ENCODE measurements at places on chromosomes 4 and X. TPM values are rescaled to one million over a fixed set of nuclear protein-coding genes. Genes with fewer than 3 reads are reported as not detected.

- no peaks in the 10 kb centered on the region for H3K36me3 ChIP-seq
- DNase-seq, result no peak
- H3K27me3 ChIP-seq, result no peaks in the 10 kb centered on the region
- no peaks in the 10 kb centered on the region for H3K4me1 ChIP-seq
Measured at GRCh38 chr4:3436798-3437581, 4.8 kb upstream of the HGFAC start.

DNA sequence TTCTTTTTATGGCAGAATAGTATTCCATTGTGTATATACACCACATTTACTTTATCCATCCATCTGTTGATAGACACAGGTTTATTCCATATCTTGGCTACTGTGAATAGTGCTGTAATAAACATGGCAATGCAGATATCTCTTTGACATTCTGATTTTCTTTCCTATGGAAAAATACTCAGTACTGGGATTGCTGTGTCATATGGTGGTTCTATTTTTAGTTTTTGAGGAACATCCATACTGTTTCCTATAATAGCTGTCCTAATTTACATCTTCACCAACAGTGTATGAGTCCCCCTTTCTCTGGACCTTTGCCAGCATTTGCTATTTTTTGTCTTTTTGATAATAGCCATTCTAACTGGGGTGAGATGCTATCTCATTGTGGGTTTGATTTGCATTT is 73.5 kb downstream of the GPAT3 start:
- H3K36me3 ChIP-seq, result no peaks in the 10 kb centered on the region
- H3K4me3 ChIP-seq, result no peak overlapping the region
- H3K27ac ChIP-seq, result no peak overlapping the region
- no peak for DNase-seq
- H3K4me1 ChIP-seq, result no peaks in the 10 kb centered on the region

MAMLD1 gene
- 0.11 TPM for total RNA-seq

ZFX gene
- 24.3 TPM for total RNA-seq

- DNase-seq, result no peak
- no peak overlapping the region for H3K27ac ChIP-seq
- H3K27me3 ChIP-seq, result no peaks in the 10 kb centered on the region
- H3K4me3 ChIP-seq, result no peak overlapping the region
Measured at GRCh38 chr4:1565598-1566295, 118.4 kb downstream of the FAM53A start.

DNA sequence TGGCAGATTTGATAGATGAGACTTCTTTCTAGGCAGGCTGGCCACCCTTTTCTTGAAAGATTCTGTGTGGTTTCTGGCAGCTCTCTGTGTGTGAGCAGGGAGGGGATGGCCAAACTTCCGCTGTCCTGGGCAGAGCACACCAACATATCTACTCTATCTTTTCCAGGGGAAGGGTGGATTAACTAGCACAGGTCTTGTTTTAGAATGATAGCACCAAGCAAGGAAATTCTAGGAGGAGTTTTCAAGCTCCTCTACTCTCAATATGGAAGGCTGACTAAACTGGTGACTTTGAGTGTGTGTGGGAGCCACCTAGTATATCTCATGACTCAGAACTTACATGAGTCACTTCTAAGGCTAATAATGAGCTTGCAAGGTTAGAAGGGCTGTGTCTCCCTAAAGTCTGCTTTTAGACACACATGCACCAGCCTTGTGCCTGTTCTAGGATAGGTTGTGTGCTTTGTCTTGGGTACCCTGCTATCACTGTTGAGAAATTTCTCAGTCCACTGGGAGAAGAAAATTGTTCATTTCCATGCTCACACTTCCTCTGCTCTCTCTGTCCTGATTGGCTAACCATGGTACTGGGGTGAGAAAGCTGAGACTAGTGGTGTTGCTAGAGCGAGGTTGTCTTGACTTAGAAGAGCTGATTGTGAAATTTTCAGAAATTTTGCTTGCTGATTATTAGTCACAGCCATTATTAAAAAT is 72.9 kb downstream of the YIPF6 start:
- no peaks in the 10 kb centered on the region for H3K4me1 ChIP-seq

GRCh38 chr4:123649645-123650391 is 253.2 kb downstream of the SPRY1 start:
- H3K4me3 ChIP-seq, result no peak overlapping the region
- H3K27ac ChIP-seq, result no peak overlapping the region
- no peaks in the 10 kb centered on the region for H3K27me3 ChIP-seq
- no peaks in the 10 kb centered on the region for H3K36me3 ChIP-seq
- peaks cover 2% of the 10 kb centered on the region for H3K4me1 ChIP-seq

- no peak overlapping the region for H3K27ac ChIP-seq
- peaks cover 2% of the 10 kb centered on the region for H3K4me1 ChIP-seq
- peak overlapping the region; percentile 56 for H3K4me3 ChIP-seq
- no peak for DNase-seq
- no peaks in the 10 kb centered on the region for H3K27me3 ChIP-seq
- no peaks in the 10 kb centered on the region for H3K36me3 ChIP-seq
Measured at GRCh38 chr4:680928-681645, 6.7 kb downstream of the MYL5 start.

DNA sequence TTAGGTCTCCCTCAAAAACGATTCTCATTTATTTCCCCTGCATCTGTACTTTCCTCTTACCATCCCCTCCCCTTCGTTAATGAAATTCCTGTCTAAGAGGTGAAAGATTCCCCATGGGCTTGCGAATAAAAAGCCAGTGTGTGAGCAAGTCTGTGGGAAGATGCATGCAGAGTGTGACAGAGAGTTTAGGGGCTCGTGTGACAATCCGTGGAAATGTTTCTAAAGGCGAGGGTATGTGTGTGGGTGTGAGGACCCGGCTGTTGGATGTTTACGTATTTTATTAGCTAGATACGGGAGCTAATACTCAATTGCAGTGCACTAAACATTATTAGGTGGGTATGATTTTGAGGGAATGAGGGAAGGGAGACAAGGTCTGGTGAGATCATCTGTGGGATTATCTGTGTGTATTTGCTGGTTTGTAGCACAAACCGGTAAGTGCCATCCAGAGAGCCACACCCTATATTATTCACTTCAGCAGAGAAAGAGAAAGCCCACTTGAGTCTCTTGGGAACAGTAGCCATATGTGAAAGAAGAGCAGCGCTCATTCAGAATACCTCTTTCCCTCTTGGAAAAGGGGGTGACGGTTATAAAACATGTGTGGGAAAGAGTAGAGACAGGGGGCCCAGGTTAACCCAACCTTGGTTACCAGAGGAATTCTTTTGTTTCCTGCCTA is 893 bp upstream of the HOPX start:
- no peaks in the 10 kb centered on the region for H3K36me3 ChIP-seq
- DNase-seq, result no peak
- no peaks in the 10 kb centered on the region for H3K27me3 ChIP-seq
- no peaks in the 10 kb centered on the region for H3K4me1 ChIP-seq
- H3K27ac ChIP-seq, result no peak overlapping the region

DNA sequence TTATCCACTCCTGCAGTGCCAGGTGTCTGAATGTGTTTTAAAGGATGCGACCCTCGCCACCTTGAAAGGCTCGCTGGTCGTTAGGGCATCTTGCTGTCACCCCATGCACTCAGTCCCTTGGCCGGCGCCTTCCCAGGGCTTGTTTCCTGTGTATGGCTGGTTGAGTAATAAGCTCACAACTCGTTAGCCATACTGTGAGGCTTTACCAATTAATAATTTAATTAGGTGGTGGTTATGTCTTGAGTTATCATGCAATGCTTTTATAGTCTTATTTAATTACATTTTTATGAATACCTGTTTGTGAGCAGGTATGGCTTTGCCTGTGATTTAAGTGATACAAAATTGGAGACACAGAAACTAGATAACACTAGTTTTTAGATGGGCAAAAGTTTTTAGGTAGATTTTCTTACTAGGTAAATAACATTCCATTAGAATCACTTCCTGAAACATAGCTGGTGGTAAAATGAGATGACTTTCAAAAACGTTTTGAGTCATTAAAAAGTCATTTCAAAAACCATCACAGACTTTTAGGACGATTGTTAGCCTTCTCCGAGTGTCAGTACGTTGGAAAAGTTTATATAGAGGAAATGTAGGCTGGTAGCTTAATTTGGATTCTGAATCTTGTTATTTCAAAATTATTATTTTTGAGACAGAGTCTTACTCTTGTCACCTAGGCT is 18.2 kb downstream of the PTTG2 start:
- peak overlapping the region; percentile 62 for H3K4me3 ChIP-seq
- no peak for DNase-seq
- no peaks in the 10 kb centered on the region for H3K36me3 ChIP-seq
- peaks cover 17% of the 10 kb centered on the region for H3K4me1 ChIP-seq
- H3K27ac ChIP-seq, result no peak overlapping the region

DNA sequence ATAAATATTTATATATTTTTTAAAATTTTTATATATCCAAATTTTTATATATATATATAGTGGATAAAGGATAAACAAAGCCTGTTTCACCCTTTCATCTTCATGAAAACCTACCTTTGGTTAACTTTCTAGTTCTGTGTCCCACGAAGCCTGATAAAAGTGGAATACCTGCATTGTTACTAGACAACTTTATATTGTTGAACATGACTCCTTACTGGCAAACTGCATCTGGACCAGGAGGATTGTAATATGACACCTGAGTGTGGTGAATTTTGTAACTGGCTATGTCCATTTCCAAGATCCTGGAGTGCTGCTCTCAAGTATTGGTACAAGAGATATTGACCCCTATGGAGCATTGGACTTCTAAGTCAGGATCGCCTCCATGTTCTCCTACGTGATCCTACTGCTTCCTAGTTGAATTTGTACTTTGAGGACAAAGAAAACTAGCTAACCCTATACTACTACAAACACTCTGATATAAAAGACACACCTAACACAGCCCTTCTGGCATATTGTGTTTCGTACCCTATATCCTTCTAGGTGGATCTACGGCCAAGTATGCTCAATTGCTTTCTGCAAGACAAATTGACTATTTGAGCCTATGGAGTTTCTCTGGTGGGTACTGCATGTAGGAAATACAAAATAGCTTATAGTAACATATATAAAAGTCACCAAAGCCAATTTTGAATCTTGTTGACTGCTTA is 61.3 kb upstream of the PRRG1 start:
- DNase-seq, result no peak
- H3K4me1 ChIP-seq, result no peaks in the 10 kb centered on the region
- H3K4me3 ChIP-seq, result no peak overlapping the region
- no peaks in the 10 kb centered on the region for H3K36me3 ChIP-seq
- no peaks in the 10 kb centered on the region for H3K27me3 ChIP-seq

DNA sequence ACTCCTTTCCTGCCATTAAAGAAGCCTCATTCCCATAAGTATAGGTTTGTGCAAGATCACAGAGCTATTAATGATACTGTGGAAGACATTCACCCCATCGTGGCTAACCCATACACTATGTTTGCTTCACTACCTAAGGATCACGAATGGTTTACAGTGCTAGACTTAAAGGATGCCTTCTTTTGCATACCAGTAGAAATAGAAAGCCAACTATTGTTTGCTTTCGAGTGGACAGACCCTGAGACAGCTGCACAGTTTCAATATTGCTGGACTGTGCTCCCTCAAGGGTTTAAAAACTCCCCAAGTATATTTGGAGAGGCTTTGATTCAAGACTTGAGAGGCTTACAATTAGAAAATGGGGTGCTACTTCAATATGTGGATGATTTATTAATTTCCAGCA is 16.0 kb upstream of the PAPSS1 start:
- H3K36me3 ChIP-seq, result no peaks in the 10 kb centered on the region
- H3K27me3 ChIP-seq, result peaks cover 19% of the 10 kb centered on the region
- no peak overlapping the region for H3K27ac ChIP-seq
- DNase-seq, result no peak
- H3K4me1 ChIP-seq, result no peaks in the 10 kb centered on the region
- no peak overlapping the region for H3K4me3 ChIP-seq

- no peak overlapping the region for H3K27ac ChIP-seq
- H3K4me1 ChIP-seq, result peaks cover 4% of the 10 kb centered on the region
- DNase-seq, result no peak
- no peaks in the 10 kb centered on the region for H3K36me3 ChIP-seq
- H3K27me3 ChIP-seq, result no peaks in the 10 kb centered on the region
Measured at GRCh38 chr4:629915-630641, 4.7 kb downstream of the PDE6B start.

TEX13D gene
- total RNA-seq, result 0.07 TPM

GRCh38 chr4:130825284-130825683 is 1729.3 kb downstream of the C4orf33 start:
- H3K27ac ChIP-seq, result no peak overlapping the region
- H3K27me3 ChIP-seq, result no peaks in the 10 kb centered on the region
- no peaks in the 10 kb centered on the region for H3K36me3 ChIP-seq
- no peak for DNase-seq
- no peaks in the 10 kb centered on the region for H3K4me1 ChIP-seq

DNA sequence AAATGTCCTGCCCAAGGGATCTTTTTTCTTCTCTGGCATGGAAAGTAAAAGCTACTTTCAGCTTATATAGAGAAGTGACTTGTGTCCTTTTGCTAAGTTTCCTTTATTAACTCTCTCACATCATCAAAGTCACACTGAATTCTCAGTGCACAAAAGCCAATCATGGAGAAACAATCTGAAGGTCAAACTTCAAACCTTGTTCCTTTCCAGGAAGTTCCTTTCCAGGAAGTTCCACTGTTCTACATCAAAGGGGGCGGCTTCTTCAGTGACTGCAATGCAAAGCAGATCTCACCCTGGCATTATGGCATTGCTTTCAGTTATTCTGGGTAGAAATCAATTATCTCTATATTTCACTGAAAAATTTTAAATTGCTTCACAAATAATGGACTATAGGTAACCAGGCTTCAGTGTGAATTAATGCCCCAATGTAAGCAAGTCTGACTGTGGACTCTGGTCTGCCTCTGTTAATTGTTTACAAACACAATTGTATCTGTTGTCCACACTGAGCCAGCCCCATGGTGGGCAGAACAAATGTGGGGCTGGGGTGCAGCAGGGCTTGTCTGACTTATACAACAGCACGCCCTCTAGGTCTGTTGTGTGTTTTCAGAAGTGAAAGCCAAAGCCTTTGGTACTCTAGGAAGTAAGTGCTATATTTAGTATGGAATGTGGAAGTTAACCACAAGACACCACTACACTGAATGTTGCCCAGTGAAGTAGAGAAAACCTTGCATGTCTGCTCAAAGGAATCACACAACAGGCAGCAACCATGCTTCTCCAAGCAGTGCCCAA is 98.8 kb downstream of the CDS1 start:
- H3K4me3 ChIP-seq, result no peak overlapping the region
- peaks cover 4% of the 10 kb centered on the region for H3K4me1 ChIP-seq
- DNase-seq, result no peak

DNA sequence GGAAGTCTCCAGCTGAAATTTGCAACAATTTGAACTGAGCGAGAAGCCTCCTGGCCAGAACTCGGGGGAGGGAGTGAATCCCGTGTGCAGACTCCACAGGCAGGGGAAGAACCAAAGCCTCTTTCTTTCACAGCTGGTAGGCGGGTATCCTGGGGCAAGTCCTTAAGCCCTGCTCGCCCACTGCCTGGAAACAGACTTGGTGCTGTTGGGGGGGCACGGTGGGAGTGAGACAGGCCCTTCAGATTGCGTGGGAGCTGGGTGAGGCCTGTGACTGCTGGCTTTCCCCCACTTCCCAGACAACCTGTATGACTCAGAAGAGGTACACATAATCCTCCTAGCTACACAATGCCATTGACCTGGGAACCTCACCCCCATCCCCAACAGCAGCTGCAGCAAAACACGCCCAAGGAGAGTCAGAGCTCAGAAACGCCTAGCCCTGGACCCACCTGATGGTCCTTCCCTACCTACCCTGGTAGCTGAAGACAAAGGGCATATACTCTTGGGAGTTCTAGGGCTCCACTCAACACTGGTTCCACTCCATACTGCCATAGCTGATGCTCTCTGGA is 22.4 kb upstream of the RLIM start:
- H3K4me1 ChIP-seq, result no peaks in the 10 kb centered on the region
- H3K4me3 ChIP-seq, result no peak overlapping the region
- no peak overlapping the region for H3K27ac ChIP-seq
- no peaks in the 10 kb centered on the region for H3K36me3 ChIP-seq
- no peaks in the 10 kb centered on the region for H3K27me3 ChIP-seq
- no peak for DNase-seq

GRCh38 chrX:102627640-102628039 is 23.6 kb upstream of the GPRASP1 start:
- H3K27me3 ChIP-seq, result no peaks in the 10 kb centered on the region
- H3K36me3 ChIP-seq, result no peaks in the 10 kb centered on the region
- H3K4me3 ChIP-seq, result no peak overlapping the region
- H3K4me1 ChIP-seq, result no peaks in the 10 kb centered on the region

Measured in H1 (cell line).